H4 (cell line): ENCODE measurements at places on chromosomes 6 and 20. TPM values are rescaled to one million over a fixed set of nuclear protein-coding genes. Genes with fewer than 3 reads are reported as not detected.

The TPX2 gene
- total RNA-seq, result 111 and 128 TPM in 2 replicates

DNA sequence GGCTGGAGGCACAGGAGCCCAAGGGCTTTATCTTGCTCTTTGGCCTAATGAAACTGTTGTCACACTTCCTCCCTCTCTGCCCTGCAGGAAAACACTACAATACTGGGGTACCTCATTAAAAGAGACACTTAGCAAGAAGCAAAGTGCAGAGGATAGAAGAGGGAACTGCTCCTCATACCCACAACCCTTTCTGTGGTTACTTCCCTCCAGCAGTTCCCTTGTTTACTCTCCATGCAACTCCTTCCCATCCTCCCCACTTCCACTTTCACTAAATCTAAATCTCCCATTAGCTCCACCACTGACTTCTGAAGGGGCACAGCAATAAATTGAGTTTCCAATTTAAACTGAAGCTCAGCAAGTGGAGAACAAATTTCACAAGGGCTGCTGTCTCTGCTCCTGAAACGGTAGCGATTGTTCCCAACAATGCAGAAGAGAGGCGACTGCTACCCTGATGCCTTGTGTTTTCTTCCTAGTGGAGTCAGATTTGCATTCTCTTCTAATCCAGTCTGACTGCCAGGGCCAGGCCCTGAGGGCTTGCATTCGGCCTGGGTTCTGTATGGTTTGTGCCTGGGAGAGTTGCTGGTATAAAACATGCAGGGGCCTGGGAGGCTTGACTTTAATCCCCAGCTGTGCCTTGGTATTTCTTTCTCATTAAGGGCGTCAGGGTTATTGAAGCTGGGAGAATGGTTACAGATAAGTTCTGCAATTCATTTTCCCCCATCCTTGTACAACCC is 454.7 kb downstream of the TFAP2B start:
- no peak for DNase-seq

DNA sequence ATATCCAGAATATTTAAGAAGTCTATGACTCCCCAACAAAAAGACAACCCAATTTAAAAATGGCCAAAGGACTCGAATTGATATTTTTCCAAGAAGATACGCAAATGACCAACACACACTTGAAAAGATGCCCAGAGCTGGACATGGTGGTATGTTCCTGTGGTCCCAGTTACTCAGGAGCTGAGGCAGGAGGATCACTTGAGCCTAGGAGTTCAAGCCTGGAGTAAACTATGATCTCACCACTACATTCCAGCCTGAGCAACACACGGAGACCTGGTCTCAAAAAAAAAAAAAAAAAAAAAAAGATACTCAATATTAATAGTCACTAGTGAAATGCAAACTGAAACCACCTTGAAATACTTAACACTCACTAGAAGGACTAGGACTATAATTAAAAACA is 12.2 kb upstream of the ARMC2 start:
- peak; percentile 11 for DNase-seq

The PCED1A gene
- total RNA-seq, result 10.9 and 24.5 TPM in 2 replicates

- no peak for DNase-seq
Measured at GRCh38 chr6:118697554-118697953, 46.2 kb upstream of the CEP85L start.

GRCh38 chr6:1137849-1138248 is 174.0 kb upstream of the FOXQ1 start:
- no peak for DNase-seq

- no peak for DNase-seq
Measured at GRCh38 chr6:111411978-111412566, 70.9 kb downstream of the REV3L start.

DNA sequence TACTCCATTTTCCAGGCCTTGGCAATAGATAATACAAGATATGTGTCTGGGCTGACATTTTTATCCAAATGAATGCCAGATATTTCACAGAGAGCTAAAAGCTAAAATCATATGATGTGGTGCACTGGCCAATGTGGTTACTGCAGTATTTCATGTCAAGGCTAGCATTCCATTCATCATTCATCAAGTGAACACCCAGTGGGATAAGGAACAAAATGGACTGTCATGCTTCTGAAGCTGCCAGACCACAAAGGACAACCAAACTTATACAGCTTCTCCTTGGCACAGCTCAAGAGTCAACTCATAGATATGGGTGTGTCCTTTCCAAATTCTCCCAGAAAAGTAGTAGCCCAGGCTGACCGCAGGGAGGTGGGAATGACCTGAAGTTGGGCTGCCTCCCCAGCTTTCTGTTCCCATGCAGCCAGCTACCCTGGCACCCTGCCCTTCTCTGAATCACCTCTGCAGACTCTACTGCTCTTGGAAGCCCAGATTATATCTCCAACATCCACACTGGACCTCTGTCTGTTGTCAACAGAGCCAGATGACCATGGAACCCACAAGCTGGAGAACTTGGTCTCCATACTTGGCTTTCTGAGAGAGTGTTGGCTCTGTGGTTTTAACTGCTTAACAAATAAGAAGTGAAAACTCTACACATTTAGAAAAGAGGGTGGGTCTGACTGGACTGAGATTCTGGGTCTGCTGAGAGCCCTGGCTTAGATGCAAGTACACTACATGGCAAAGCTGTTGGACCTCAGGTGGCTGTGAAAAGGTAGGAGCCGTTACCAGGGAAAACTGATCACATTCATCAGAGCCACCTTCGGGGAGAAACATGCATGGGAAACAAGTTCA is 122.8 kb downstream of the ALDH8A1 start:
- DNase-seq, result peak; percentile 78

DNA sequence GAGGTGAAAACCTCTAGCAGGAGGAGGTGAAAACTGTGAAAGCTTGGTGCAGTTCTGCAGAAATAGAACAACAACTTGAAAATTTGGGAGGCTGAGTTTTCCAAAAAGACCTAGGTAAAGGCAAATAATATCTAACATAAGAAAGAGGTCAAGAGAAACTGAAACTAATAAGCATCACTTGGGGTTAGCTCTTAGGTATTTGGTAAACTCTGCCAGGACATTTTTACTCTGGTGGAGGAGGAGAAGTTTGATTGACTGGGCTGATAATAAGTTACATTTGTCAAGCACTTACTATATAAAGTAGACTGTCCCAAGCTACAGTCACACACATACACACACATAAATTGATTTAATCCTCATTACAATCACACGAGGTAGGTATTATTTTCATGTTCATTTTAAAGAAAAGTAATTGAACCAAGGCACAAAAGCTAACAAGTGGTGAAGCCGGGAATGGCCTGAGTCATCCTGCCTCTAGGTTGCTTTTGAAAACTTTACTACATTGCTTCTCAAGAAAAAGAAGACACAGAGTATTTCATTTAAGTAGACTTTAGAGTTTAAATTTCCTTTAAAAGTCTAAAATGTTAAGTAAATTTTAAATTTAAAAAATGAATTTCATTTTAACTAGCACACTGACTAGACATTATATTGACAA is 275.5 kb downstream of the PTPRK start:
- no peak for DNase-seq

The TNFRSF21 gene
- 6.1 and 7.7 TPM in 2 replicates for total RNA-seq

The SHLD1 gene
- total RNA-seq, result 4.3 and 6.3 TPM in 2 replicates

DNA sequence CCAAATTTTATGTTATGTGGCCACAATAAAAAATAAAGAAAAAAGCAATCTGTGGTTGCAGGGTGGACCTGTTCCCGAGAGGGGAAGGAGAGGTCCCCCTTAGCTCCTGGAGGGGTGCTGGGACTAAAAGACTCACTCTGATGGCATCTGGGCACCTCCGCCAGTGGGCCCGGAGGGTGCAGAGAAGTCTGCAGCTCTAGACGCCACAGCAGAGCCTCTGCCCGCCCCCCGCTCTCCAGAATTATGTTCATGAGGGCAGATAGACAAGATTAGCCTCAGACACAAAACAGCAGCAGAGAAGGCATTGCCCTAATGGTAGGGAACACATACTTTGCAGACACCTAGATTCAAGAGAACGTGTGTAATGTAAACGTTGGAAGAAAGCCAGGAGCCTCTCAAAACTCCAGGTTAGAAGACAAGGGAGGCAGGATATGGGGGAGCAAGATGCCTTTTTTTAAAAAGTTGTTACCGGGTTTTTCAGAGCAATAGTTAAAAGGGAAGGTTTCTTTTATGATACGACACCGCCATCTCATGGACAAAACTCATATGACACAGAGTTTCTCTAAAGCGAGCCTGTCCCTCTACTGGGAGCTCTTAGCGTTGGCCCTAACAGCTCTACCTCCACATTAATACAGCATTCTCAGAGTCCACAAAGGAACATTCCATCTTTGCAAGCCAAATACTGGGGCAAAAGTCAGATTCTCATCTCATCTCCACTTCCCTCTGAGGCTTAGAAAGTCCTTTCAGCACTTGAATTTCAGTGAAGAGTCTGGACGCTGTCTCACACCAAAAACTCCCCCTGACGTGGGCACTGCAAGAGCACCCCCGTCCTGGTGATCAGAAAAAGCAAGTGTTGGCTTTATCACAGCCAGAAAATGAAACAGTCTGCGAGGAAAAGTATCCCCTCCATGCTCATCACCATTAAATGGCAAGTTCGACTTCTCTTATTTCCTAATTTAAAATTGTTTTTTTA is 47.2 kb downstream of the FOXF2 start:
- peak; percentile 68 for DNase-seq

GRCh38 chr20:21702553-21703470 is 2.7 kb upstream of the PAX1 start:
- peak; percentile 44 for DNase-seq

- DNase-seq, result no peak
Measured at GRCh38 chr6:159982731-159983506, 14.0 kb downstream of the IGF2R start.
